NCI-H1930 (cell line): ENCODE measurements at places on chromosomes 2 and 18.

DNA sequence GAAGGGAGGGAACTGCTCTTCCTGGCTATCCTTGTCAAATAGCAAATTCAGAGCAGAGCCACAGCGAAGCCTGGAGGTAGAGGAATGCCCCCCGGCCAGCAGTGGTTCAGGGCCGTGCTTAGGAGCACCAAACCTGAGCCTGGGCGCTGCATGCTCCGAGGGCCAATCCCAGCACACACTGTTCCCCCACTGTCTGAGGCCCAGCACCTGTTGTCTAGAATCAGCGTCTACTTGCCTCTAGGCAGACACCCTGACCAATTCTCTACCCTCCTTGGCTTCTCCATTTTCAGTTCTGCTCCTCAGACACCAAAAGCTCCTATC, 177.6 kb upstream of the PKDCC start:
- DNase-seq = no peak

DNA sequence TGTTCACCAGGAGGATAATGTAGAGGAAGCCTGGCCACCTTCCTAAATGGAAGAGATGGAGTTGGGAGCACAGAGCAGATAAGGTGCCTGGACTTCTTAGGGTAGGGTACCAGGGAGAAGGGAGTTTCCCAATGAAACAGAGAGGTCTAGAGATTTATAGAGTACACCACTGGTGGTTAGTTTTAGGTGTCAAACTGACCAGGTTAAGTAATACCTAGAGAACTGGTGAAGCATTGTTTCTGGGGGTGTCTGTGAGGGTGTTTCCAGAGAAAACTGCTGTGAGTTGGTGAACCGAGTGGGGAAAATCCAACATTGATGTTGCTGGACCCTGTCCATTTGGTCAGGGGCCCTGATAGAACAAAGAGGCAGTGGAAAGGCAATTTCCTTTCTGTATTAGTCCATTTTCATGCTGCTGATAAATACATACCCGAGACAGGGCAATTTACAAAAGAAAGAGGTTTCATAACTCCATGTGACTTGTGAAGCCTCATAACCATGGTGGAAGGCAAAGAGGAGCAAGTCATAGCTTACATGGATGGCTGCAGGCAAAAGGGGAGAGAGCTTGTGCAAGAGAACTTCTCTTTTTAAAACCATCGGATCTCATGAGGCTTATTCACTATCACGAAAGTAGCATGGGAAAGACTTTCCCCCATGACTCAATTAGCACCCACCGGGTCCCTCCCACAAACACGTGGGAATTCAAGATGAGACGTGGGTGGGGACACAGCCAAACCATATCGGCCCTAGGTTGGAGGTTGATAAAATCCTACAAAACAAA, 260.8 kb downstream of the CBLN2 start:
- DNase-seq = no peak

DNA sequence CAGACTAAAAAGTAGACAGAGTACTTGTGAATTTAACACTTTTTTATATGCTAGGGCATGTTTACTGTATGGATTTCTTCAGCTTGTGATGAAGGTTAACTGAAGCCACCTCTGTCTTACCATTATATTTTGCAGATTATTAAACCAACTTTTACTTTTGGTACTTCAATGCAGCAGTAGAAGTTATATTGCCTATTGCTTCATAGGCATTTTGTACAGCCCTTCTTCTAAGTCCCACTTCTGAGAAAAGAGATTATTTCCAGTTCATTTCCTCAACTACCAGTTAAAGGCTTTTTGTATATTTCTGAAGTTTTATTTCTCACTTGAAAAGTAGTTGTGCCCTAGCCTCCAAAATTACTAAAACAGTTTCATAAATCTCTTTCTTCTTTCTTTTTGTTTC, 256.4 kb upstream of the FBXO11 start:
- DNase-seq = no peak

GRCh38 chr2:178066890-178067669, 5.5 kb downstream of the PDE11A start:
- DNase-seq = no peak

GRCh38 chr18:46705521-46705920, 48.5 kb upstream of the LOXHD1 start:
- DNase-seq = no peak

DNA sequence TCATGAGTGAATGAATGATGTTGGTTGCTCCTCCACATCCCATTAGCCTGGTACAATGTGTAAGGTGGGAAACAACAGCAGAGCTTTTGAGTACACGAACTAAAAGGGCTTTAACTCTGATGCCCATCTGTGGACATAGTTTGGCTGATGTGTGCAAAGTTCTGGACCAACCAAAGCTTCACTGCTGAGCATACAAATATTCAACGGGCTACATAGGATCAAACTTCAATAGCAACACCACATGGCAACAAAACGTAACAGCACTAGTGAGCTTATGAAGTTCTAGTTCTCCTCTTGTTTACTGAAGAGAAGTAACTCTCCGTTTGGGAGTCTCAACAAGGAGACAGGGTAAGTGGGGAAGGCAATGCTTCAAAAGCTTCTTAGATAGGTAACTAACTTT, 20.4 kb downstream of the STAM2 start:
- no peak for DNase-seq

DNA sequence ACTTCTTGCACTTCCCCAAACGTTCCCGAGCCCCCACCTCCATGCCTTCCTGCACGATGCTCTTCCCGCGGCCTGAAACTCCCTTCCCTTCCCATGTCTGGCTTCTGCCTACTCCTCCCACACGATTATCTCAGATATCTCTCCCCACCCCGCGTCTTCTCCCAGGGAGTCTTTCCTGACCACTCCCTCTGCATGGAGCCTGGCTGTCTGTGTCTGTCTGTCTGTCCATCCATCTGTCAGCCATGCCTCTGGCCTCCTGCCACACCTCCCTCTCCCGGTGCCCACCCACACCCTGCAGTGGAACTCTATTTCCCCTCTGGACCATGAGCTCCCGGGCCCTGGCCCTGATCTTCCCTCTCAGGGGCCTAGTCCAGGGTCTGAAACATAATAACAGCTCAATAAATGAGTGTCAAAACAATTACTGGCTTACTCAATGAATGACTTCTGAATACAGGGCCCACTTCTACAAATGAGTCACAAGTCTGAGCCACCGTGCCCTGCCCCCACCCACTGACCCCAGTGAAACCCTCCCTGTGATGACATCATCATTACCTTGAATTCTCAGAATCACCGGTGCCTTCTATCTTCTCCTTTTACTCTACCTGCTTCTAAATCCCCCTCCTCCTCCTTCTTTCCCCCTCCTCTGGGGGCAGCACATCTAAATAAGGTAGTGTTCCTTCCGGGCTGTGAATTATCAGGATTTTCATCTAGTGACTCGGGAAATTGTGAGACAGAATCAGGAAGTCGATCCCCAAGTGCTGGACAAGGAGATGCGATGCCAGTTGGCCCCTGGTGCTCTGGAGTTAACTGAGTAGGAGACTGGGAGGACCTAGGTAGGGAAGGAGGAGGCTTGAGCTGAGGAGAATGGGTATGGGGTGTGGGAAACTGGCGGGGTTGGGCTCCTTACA, 46.1 kb upstream of the PLB1 start:
- no peak for DNase-seq

DNA sequence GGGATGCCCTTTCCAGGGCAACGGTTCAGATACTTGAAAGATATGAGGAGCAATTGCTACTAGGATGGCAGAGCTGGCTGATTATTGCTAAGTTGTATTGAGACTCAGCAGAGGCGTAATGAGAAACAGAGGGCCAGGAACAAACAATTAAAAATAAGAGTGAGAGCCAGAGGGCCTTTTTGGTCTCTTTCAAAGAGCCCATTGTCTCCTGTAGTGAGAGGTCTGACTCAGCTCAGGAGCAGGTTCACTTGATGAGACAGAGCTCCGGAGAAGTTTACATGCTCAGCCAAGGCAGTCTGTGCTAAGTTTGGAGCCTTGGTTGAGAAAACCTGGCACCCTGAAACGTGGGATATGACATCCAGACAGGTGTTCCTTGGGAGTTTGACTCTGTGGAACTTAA, 303.9 kb upstream of the DLGAP1 start:
- DNase-seq = no peak

DNA sequence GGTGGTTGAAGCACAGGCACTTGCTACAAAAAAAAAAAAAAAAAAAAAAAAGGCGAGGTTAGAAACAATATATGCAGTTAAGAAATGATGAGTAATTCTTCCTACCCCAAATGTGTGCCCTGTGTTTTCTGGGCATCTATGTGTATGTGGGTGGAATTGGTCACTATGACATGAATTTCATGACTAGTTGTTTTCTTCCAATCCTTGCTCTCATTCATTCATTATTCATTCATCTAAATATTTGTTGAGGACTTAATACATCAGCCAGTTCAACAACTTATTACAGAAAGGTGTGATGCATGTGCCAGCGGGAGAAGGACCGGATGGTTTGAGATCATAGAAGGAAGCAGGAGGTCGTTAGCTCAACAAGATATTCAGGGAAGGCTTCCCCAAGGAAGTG, 8.3 kb upstream of the EGR4 start:
- DNase-seq = no peak

GRCh38 chr18:49697049-49697448, 116.3 kb downstream of the ACAA2 start:
- DNase-seq = no peak

GRCh38 chr2:55047677-55048299, 2.5 kb downstream of the RTN4 start:
- no peak for DNase-seq

GRCh38 chr18:69947361-69948133, at the start of gene CD226:
Gene CD226 (minus strand): TSS chr18:69947873. CDS start chr18:69947406, 467 bp downstream.
- DNase-seq = no peak

DNA sequence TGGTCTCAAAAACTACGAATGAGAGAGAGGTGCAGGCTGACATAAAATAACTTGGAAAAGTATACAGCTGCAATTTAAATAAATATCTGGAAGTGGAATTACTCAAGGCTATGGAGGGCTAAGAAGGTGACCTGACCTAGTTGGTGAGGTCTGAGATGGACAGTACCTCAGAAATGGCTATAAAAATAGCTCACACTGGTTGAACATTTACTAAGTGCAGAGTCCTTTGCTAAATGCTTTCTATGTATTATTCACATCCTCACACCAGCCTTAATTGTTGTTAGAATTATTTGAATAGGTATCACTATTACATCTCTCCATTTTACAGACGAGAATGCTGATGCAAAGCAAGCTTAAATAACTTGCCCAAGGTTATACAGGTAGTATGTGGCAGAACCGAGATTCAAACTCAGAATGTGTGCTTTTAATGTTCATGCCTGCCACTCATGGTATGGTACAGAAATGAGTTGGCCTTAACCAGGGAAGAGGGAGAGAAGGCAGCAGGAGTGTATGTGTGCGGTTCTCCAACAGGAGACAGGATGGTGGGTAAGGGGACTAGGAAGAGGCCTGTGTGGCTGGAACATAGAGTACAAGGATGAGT, 37.4 kb downstream of the MRPL44 start:
- no peak for DNase-seq
